ENCODE measurements at places on chromosomes 6 and 20.

DNA sequence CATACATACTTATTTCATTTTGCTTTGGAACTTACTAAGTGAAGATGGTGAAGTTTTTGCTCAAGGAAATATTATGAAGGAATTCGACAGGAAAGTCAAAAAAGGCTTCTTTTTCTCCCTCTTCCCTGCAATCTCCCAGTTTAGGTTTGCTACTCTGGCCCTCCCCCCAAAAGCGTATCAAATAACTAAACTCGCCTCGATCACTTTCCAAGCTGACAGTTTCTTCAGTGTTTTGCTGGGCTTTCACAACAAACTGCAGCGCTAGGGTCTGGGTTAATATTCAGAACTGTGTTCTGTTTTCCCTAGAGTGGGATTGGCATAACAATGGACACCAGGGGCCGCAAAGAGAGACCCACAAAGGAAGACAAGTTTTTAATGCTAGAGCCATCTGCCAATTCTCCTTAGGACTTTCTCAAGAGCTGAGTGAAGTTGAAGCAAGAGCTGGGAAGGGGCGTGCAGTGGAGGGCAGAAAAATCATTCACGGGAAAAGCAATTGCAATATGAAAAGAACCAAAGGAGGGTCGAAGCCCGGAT is 57.8 kb downstream of the ATP9A start:
- no peak for DNase-seq

DNA sequence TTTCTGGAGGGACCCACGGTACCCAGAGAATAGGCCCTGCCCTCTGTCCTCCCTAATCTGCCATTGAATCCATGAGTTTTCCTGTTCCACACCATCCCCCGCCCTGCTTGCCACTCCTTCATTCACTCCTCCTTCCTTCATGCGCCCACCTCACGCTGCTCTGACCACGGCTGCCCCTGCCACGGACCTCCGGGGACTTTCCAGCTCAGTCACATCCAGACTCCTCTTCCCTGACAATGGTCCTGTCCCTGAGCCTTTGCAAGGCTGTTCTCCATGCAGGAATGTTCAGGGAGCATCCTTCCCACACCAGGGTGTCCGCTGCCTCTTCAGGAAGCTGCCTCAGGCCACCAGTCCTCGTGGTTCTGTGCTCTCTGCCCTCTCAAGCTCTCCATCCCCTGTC is 25.9 kb downstream of the GLP1R start:
- DNase-seq = no peak

DNA sequence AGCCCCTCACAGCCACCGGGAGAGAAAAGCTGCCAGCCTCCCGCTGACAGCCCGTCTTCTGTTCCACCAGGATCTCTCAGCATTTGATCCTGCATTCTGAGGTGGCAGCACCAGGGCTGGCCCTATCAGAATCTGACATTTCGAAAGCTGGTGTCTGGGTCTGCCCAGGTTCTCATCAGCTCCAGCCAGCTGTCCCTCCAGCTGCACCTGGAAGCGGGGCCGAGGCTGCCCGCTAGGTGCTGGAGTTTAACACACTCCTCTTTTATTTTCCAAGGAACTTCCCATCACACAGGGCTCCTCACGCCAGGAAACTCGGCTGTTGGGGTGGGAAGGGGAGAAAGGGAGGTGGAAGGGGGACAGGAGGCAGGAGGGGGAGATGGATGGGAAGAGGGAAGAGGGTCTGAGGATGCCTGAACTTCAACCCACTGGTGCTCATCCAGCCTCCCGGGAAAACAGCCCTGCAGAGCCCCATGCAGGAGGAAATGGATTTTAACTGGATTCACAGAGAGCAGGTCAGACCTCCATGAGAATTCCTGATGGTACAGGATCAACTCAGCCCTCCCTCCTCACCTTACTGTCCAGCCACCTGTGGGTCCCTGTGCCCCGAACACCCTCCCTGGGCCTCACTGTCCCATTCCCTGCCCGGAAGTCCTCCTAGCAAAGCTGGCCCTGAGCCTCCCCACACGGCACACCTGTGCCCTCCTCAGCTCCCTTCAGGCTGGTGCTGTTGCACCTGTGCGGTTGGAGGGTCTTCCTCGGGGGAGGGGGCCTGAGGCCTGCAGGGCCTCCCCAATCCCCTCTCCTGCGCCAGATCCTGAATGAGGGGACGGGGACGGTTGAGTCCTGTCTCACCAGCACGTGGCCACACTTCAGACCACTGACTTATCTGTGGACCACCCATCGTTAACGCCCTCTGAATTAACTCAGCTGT is 3.9 kb upstream of the LSM14B start:
- DNase-seq = no peak

DNA sequence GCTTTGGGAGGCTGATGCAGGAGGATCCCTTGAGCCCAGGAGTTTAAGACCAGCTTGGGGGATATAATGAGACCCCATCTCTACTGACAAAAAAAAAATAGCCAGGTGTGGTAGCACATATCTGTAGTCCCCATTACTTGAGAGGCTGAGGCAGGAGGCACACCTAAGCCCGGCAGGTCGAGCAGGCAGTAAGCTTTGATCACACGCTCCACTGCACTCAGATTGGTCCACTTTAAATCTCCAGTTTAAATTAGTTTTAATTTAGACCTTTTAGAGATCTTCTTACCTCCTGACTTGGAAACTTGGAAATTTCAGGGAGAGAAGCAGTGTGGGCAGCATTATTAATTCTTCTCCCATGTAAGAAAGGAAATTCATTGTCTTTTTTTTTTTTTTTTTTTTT is 16.8 kb upstream of the PLCB4 start:
- DNase-seq = no peak

- DNase-seq = no peak
Observed at GRCh38 chr6:7899101-7899888, 11.3 kb downstream of the TXNDC5 start.

GRCh38 chr6:56364827-56365339 is 117.5 kb upstream of the COL21A1 start:
- DNase-seq = no peak

DNA sequence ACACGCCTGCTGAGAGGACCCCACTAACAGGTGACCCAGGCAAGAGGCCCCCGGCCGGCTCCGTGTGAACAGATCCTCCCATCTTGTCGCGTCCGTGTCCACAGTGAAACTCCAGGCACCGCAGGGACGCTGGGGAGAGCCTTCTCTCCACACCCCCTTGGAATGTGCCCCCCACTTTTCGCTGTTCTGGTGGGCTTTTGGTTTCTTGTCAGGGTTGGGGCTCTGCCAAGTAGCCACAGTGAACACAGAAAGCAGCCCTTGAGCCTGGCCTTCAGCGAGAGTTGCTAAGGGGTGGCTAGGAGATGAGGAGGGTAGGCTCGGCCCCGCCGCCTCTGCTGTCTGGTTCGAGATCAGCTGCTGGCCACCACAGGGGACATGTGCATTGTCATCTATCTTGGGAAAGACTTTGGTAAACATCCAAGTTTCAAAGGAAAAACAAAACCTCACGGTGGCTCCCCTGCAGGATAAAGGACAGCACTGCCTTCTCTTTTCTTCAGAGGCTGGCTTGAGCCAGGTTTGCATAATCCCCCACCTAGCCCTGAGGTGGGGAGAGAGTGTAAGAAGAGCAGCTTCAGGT is 22.7 kb downstream of the SYNDIG1 start:
- DNase-seq = no peak

GRCh38 chr6:43703512-43704429 is 16.2 kb upstream of the MRPS18A start:
- DNase-seq = peak; percentile 87

All from suppressor macrophage treated with lipopolysaccharide for 1 hour (primary cell).